ENCODE measurements at places on chromosomes 13 and 19. TPM values are rescaled to one million over a fixed set of nuclear protein-coding genes. Genes with fewer than 3 reads are reported as not detected.

The SBNO2 gene
- 26.9 TPM for polyA plus RNA-seq

DNA sequence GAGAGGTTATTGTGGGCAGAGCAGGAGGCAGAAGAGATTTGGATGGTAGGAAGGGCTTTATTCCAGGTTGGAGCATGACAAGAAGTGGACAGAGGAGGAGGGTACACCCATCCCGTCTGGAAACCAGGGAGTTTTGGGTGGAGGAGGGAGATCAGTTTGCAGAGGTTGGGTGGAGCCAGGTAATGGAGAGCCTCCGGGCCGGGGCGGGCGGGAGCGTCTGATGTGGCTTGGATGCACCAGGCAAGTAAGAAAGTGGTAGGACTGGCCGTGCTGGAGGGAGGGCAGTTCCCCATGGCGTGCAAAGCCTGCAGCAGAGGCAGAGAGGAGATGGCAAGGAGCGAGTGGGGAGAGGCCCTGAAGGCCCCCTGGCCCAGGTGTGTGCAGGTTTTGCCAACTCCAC is 10.9 kb downstream of the IGFLR1 start:
- no peak for DNase-seq

GRCh38 chr19:42284591-42285341 is 15.7 kb downstream of the CIC start:
- DNase-seq: peak; percentile 37

DNA sequence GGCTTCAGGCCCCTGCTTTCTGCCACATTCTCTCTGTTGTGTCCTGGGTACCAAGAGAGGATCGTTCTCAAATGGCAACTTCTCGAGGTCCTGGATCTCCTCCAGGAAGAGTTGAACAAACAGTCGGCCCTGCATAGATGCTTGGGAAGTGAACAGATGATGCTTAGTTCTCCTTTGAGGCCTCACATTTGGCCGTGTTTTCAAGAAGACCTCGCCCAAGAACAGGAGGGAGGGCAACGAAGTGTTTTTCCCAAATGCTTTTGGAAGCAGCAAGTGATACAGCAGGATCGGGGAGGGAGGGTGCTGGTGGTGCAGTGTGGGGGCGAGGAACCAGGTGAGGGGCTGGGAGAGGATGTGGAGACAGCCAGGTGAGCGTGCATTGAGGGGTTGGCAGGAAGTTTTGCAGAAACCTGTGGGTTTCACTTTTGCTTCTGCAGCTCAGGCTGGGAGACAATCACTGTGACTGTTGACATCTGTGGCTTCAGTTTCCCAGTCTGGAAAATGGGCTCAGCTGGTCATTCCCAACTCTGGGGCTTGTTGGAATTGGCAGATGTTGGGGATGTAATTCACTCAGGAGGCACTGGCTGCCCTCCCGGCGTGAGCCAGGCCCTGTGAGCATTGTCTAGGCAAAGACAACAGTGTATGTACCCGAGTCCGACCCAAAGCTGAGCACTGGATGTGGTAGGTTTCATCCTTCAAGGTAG is 21.6 kb downstream of the MAST3 start:
- no peak for DNase-seq

GRCh38 chr13:22110368-22110767 is 439.5 kb downstream of the FGF9 start:
- DNase-seq: no peak

DNA sequence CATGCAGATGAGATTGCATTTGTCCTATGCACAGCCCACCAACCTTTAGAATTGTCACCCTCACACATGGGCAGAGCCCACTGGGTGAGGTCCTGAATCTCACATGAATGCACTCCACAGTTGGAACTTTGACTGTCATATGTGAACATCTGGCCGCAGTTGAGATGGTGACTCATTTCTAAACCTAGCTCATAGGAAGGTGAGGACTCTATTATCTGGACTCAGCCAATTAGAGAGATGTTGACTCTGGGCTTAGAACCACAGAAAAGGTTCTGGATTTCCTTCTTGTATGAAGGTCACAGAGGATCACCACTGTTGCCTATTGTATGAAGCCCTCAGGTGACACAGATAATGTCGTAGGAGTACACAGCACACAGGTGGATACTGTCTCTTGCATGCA is 25.6 kb upstream of the ZNF681 start:
- DNase-seq: no peak

GRCh38 chr19:40717880-40718773 is 1.2 kb downstream of the ITPKC start:
- no peak for DNase-seq

The PEPD gene
- 239 TPM for polyA plus RNA-seq

DNA sequence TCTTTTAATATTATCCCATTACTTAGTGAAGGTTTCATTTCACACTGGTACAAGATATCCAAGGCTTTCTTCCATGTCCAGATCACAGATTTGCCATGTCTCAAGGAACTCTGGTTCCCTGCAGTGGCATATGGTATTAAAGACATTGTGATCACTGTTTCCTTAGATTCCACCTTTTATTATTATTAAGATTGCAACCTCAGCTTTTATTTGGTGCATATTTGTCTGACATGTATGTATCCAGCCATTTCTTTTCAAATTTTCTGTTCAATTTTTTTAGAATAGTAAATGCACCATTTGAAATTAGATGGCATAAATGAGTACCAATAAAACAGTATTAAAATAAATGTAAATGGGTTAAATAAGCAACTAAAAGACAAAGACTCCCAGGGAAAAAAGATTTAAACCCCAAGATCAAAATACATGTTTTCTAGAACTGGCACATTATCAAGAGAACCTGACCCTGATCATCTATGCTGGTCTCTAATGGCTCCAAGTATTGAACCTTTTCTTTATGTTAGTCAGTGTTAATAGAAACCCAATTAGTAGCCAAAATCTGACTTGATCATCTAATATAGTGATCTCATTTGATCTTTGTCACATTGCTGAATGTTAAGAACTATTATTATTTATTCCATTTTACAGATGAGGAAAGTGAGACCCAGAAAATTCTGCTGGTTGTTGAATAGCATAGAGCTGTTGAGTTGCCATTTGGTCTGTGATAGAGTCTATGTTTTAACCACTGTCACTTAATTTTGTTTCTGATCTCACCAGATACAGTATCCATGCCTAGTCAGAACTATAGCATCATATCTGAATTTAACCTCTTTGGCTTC is at the start of gene OR10H4:
OR10H4 (plus strand) TSS at position 786 of the 836 bp plus-strand sequence; CDS start at position 786, 0 bp downstream.
- DNase-seq: no peak

The LRRC63 gene
- not detected for polyA plus RNA-seq

GRCh38 chr13:111518161-111518792 is 197.8 kb downstream of the TEX29 start:
- DNase-seq: no peak

DNA sequence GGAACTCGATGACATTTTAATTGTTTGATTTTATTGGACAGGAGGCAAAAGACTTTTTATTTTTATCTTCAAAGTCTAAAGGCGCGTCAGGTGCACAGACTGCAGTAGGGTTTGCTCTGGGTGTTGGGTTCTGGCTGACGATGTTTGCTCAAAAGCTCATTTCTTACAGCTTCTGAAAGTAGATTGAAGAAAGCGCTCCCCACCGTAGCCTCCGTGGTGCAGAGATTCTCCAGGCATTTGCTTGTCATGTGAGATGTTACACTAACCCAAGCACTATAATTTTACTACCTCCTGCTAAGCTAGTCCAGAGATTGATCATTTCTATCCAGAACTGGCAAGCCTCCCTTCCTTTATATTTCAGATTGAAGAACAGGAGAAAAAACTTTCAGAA is 14.5 kb upstream of the ATP11A start:
- DNase-seq: no peak

DNA sequence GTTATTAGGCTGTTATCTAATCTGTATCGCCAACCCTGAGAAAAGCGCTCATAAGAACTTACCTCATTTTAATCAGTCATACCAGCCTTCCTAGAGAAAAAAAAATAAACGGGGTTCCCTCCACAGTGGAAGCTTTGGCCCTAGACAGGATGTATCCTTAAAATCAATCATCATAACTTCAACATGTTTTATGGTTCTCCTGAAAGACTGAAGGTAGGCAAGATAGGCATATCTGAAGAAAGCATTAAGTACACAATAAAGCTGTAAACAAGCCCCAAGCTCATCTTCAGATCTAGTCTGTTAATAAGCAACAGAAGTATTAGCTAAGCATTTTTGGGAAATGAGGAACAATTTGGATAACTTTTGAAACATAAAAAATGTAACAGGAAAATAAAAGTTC is 18.7 kb upstream of the SERP2 start:
- no peak for DNase-seq

The PGLYRP1 gene
- not detected for polyA plus RNA-seq

The UGGT2 gene
- 2.1 TPM for polyA plus RNA-seq

DNA sequence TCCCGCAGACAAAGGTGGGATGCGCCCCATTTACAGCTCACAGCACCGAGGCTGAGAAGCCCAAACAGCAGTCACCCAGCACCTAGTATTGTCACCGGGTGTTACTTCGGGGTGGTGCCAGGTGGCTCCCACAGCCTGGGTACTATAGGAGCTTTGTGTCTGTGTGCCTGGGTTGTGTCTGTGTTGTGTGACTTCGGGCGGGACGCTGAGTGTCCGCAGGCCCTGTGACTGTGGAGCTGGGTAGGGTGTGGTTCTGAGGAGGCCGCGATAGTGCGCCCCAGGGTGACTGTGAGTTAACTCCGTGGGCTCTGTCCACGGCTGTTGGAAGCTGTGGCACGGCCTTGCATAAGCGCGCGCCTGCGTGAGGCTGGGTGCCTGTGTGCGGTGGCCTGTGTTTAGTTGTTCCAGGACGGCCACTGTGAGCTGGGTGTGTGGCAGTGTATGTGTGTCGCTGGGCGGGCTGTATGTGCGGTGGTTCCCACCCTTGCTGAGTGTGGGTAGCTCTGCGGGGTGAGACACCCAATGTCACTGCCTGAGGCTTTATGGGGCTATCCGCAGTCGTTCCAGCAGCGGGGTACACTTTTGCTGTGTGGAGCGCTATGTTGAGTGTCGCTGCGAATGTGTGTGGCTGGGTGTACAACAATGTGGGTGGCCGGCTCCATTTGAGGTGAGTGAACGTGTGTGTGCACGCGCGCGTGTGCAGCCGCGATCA is 559 bp upstream of the SSBP4 start:
- no peak for DNase-seq

The ZNF699 gene
- 3.3 TPM for polyA plus RNA-seq

- DNase-seq: peak; percentile 15
Observed at GRCh38 chr13:36395280-36395679, 37.0 kb upstream of the CCNA1 start.

The KMT5C gene
- polyA plus RNA-seq: 18.4 TPM

The ZNF470 gene
- polyA plus RNA-seq: 3.9 TPM

DNA sequence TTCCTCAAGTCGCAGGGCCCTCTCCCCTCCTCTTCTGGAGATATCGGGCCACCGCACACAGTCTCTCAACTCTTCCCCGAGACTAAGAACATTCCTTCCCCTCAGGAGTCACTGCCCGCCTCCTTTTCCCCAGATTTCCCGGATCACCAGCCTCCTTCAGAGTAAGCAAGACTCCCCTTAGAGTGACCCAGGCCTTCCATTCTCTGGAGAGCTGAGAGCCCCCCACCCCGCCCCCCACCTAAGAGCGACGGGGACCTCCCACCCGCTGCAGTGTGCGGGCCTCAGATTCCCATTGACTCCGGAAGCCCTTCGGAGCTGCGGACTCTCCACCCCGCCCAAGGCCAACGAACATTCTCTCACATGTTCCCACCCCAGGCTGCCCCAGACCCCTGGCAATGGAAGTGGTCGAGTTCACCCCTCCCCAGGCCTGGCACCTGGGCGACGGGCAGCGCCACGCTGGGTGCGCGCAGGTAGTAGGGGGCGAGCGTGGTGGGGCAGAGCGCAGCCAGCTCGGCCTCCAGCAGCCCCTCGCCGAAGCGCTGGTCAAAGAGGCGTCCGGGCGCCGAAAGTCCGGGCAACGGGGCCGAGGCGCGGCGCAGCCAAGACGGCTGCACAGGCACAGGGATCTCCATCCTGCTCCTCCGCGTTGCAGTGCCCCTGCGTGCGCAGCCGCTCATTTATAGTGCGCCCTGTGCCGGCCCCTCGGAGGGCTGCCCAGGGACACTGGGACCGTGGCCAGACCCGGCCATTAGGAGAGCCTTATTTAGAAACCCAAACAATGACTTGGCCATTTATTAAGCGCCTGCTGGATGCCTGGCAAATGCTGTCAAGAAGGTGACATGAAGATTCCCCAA is at the start of gene HSPB6:
HSPB6 (minus strand) TSS at position 653 of the 854 bp plus-strand sequence; CDS start at position 632, 21 bp downstream.
- DNase-seq: peak; percentile 37

The GPR183 gene
- 0.95 TPM for polyA plus RNA-seq

DNA sequence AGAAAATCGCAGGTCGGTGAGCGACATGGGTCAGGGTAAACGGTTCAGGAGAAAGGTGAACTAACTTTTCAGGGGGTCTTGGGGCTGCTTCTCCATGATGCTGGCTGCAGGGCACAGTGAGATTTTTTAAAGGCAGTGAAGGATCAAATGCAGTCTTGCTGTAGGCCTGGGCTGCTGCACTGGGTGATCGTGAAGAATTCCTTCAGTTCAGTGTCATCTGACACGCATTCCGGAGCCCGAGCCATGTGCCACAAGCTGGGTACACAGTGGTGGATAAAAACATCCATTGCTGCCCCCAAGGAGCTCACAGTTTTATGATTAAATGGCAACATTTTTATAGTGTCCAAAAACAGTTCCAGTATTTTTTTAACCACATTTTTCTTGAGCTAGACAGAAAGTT is 56.3 kb upstream of the GPR12 start:
- peak; percentile 34 for DNase-seq

GRCh38 chr13:89695343-89696257 is 1651.9 kb upstream of the MIR17HG start:
- DNase-seq: no peak

The SLC7A9 gene
- polyA plus RNA-seq: 3.2 TPM

The GRK1 gene
- 2.5 TPM for polyA plus RNA-seq

- DNase-seq: no peak
Observed at GRCh38 chr19:35205733-35206323, 22.7 kb downstream of the FAM187B start.

The FBXO27 gene
- 4.9 TPM for polyA plus RNA-seq

The TUBA3C gene
- polyA plus RNA-seq: 0.32 TPM

DNA sequence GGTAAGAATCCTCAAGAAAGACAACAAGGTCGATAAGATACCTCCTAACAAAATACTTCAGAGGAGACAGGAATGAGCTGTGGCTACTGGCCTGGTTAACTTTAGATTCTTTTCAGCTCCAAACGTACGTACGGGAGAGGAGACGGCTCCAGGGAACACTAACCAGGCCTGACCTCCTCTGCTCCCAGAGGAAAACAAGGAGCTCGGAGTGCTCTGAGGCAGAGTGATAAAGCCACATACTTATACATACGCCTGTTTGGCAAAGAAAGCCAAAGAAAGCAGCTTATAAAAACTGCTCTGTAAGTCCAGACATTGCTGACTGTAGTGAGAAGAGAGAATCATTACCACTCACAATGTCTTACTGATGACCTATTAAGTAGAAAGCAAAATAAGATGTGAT is 263.9 kb downstream of the MZT1 start:
- DNase-seq: no peak

The STK11 gene
- polyA plus RNA-seq: 72.6 TPM

The CILP2 gene
- polyA plus RNA-seq: 6.1 TPM

The DUXA gene
- polyA plus RNA-seq: not detected

The PRR36 gene
- polyA plus RNA-seq: 142 TPM

The KLK10 gene
- polyA plus RNA-seq: 0.71 TPM

DNA sequence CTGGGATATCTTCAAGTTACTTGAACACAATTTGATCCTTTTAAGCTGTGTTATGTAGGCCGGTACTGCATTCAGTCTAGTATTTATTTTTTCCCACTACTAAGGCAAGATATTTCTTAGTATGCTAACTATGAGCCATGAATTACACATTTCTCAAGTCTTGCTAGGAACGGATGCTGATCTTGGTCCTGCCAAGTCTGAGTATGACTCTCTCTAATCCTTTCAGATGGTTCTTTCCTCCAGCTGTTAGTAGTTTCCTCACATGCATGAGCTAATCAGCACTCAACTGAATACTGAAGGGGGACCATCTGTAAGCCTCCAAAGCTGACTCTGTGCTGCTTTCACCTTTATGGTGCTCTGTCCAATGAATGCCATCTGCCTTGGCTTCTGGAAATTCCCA is 460.3 kb downstream of the KCTD12 start:
- DNase-seq: no peak

Measured in brain (organoid and tissue), 16 donors.